ENCODE measurements at places on chromosomes 7 and 10. TPM values are rescaled to one million over a fixed set of nuclear protein-coding genes. Genes with fewer than 3 reads are reported as not detected.

FKBP6 gene
- not detected for total RNA-seq

UCMA gene
- not detected for total RNA-seq

TRIL gene
- 0.12 TPM for total RNA-seq

ANKRD1 gene
- total RNA-seq, result not detected

TMEM178B gene
- total RNA-seq, result 0.52 TPM
